Kidney capillary endothelial cell (primary cell): ENCODE measurements at places on chromosomes 16 and 17.

GRCh38 chr17:55219934-55220333 is 44.8 kb upstream of the HLF start:
- DNase-seq = no peak

DNA sequence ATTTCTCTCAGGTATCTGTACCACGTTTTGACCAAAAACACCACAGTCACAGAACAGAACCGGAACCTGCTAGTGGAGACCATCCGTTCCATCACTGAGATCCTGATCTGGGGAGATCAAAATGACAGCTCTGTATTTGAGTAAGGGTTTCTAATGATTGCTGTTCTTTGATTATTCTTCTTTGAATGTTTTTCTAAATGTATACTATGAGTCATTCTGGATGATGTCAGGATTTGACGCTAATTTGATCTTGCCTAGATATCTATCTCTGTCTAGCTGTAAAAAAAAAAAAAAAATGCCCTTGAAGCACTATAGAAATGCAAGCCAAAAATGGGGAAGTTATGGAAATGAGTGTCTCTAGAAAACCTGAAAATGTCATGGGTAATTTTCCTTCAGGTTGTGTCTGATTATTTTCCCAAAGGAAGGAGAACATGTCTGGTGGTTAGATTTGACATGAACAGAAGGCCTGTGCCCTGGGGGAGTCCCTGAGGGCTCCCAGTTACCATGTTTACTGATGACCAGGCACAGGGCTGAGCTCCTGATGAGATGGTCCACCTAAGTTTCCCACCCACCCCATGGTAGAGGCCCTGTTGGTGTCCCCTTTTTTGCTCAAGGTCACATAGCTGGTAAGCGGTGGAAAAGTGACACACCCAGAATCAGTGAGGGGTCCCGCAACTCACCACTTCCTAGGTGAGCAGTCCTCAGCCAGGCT is 13.6 kb downstream of the CLEC16A start:
- no peak for DNase-seq

DNA sequence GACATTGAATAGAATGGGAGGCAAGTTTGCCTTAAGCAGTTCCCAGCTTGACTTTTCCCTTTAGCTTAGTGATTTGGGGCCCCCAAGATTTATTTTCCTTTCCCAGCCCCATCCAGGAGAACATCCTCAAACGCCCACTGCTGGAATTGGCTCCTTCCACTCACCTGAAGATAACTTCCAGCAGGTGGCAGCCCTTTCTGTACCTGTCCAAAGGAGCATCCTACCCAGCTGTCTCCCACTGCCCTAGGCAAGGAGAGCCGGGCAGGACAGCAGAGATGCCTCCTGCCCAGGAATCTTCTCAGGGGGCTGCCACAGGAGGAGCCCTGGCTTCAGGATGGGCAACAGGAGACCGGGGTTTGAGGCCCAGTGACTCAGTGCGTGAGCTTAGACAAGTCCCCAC is 6.4 kb downstream of the CACNG5 start:
- no peak for DNase-seq

- DNase-seq = no peak
Observed at GRCh38 chr17:31579265-31579664, 187.8 kb downstream of the RAB11FIP4 start.

- DNase-seq = no peak
Observed at GRCh38 chr16:26396511-26397235, 670.1 kb upstream of the C16orf82 start.

GRCh38 chr16:68800257-68800875 is 43.0 kb upstream of the TANGO6 start:
- DNase-seq = peak; percentile 13

DNA sequence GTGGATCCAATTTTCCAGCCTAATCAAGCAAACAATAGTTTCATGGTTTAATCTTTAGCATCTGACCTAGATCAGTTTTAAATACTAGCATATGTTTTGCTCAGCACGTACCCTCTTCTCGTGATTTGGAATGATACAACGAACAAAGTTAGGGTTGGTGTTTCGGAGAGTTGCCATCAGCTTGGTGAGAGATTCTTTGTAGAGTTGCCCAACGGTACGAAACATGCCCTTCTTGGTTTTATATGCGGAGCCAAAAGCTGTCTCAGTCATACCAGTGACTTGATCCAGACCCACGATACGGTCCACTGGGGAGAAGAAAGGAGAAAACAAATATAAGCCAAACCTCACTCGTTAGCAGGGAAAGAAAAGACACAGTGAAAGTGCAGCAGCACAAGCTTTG is 85.3 kb downstream of the NDEL1 start:
- DNase-seq = no peak

GRCh38 chr17:4877089-4877488 is 22.2 kb upstream of the C17orf107 start:
- DNase-seq = no peak

GRCh38 chr16:29779474-29779873 is 1.4 kb downstream of the ZG16 start:
- DNase-seq = no peak

- peak; percentile 7 for DNase-seq
Observed at GRCh38 chr17:45719335-45720071, 64.6 kb upstream of the CRHR1 start.

DNA sequence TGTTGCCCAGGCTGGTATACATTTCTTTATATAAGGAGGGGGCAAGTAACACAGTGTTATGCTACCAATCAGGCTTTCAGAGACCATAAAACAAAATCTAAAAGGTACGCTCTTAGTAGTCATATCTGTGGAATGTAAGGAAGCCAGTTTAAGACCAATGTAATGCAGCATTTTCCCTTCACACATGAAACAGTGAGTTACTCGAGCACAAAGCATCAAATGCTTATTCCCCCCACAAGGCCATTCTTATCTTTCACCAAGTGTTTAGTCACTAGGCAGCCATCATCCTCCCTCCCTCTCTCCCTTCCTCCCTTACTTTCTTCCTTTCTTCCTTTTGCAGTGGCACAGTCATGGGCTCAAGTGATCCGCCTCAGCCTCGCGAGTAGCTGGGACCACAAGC is 12.8 kb downstream of the HMOX2 start:
- no peak for DNase-seq

DNA sequence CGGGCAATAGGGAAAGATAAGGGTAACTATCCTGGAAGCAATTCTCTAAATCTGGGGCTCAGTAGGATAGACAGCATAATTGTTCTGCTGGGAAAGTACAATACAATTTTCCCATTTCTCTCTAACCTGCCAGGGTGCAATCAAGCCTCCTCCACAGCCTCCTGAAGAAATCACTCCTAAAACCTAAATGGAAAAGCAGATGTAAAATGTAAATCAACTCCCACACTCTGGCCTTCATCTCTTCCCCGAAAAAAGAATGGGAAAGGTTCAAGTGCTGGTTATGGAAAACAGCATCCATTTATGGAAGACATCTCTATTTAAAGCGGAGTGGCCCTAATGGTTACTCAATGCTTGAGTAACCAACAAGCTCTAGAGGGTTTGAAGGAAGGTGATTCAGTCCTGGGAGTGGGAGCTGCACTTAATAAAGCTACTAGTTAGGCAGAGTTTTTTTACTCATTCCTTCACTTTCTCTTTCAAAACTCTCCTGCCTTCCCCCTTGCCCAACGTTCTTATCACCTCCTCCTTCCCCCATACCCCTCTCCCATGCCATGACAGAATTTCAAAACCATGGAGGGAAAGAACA is 5.1 kb downstream of the MMD start:
- no peak for DNase-seq

GRCh38 chr16:13997526-13997925 is 73.6 kb upstream of the MRTFB start:
- no peak for DNase-seq

- DNase-seq = no peak
Observed at GRCh38 chr17:68700421-68700820, 99.3 kb upstream of the FAM20A start.
